ENCODE measurements at places on chromosomes 4 and X.

GRCh38 chrX:32016195-32016594 lies 944.4 kb upstream of the FTHL17 start:
- no peak for DNase-seq

GRCh38 chr4:171473155-171473554 lies 340.0 kb upstream of the GALNTL6 start:
- no peak for DNase-seq

GRCh38 chr4:85222561-85222960 lies 252.4 kb upstream of the ARHGAP24 start:
- no peak for DNase-seq

DNA sequence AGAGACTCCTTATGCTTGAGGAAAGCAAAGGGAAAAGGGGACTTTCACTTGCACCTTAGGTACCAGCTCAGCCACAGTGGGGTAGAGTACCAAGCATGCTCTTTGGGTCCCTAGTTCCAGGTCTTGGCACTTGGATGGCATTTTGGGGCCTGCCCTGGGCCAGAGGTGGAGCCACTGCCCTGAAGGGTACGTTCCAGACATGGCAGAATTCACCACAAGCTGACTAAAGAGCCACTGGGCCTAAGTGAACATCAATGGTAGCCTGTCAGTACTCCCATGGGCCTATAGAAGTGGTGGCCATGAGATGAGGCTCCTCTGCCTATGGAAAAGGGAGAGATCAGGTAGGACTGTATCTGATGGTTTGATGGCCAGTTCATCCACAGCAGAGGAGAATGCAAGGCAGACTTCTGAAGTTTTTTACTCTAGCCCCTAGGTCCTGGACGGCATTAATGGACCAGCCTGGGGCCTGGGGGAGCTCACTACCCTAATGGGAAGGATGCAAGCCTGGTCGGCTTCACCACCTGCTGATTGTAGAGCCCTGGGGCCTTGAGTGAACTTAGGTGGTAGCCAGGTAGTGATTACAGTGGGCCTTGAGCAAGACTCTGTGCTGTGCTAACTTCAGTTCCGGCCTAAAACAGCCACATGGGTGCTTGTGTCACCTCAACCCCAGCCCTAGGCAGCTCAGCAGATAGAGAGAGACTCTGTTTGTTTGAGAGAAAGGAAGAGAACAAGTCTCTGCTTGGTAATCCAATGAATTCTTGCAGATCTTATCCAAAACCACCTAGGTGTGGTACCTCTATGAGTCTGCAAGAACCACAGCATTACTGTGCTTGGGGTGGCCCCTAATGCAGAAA lies 19.8 kb upstream of the HSFX4 start:
- DNase-seq = no peak

- DNase-seq = no peak
Observed at GRCh38 chr4:113409181-113409580, 352.4 kb downstream of the CAMK2D start.

GRCh38 chr4:54784161-54784671 lies 126.5 kb downstream of the KIT start:
- no peak for DNase-seq

DNA sequence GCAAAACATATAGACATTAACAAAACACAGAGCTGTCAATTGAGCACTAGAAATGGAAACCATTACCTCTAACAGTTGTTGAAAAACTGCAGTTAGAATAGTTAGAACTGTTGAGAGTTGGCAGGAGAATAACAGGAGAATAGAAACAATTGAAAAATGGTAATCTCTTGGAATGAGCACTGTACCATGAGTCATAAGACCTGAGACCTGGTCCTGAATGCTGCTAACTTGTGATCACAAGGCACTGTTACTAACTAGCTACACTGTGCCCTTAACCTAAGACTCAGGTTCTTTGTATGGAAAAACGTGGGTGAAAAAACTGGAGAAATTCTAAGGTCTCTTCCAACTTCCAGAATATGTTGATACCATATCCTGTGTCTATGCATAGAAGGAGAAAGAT lies 29.3 kb downstream of the FAM114A1 start:
- DNase-seq = no peak

DNA sequence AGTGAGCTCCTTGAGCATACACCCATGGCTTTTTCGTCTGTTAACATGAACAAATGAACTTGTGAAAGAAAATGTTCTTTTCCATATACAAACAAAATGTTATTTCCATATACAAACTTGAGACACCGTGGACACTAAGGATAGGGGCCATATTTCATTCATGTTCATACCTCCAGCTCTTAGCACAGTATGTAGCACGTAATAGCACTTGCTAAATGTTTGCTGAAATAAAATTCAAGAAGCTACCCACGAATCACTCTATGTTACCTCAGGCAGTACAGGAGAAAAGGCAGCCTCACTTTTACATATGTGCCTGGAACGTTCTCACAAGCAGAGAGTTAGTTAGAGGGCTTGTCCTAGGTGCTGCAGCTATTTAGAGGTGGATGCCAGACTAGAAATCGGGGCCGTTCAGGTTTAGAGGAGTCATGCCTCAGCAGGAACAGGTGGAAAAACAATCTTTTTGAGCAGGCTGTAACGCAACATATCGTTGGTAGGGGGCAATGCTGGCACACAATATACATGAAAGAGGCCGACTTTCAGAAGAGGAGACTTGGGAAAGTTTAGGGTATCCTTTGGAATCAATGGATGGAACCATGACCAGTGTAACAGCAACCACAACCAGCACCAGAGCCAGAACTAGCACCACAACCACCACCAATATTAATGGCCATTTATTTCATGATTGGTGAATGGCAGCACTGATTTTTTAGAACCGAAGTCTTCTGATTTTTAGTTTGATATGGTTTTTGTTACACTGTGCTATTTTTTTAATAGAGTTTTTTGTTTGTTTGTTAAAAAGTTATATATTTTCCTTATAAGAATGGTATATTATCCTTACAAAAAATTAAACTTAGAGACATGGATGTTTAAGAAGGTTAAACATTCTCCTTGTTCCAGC lies 14.8 kb upstream of the PAQR3 start:
- DNase-seq = peak; percentile 23

GRCh38 chr4:142242156-142242555 lies 603.9 kb downstream of the INPP4B start:
- DNase-seq = no peak

GRCh38 chr4:79164907-79165610 lies 160.8 kb downstream of the NAA11 start:
- DNase-seq = no peak

DNA sequence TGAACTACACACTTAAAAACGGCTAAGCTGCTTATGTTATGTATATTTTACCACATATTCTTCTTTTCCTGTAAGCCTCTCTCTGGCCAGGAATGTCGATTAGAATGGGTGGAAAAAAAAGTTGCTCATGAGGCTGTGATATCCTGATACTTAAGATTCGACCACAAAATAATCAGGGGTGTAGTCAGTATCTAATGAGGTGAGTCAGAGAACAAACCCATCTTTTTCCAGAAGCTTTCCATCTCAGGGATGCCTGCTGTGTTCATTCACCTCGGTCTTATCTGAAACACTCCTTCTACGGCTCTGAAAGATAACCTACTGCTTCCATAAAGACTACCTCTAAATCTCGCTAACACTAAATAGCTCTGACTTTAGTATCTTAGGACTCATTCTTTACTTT lies 142.7 kb upstream of the MAP3K15 start:
- no peak for DNase-seq

GRCh38 chr4:159269956-159270355 lies 167.1 kb downstream of the RAPGEF2 start:
- no peak for DNase-seq

GRCh38 chrX:4710618-4711433 lies 997.4 kb upstream of the PRKX start:
- DNase-seq = no peak

DNA sequence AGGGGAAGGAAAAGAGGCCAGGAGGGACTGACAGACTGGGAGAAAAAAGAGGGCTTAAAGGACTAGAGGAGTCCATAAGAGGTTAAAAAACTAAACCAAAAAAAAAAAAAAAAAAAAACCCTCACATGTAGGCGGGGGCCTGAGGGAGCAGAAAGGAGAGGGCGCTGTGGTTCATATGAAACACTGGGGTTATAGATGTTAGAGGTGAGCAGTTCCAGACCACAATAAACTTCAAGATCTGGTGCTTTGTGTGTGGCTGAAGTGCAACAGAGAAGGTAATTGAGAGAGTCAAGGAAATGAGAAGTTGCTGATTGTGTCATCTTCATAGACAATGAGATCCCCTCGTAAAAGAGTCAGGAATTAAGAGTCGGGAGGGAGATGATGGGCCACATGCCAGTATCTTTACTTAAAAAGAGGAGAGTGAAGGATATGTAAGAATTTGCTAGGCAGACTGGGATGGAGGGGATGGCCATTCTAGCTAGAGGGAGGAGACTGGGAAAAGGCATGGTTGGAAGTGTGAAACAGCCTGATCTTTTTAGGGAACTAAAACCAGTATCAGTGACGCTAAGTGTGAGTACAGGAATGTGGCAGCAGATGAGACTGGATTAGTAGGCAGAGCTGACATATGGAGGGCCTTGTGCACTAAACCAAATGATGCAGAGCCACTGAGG lies 18.4 kb upstream of the OGT start:
- no peak for DNase-seq
